Naive thymus-derived CD4-positive, alpha-beta T cell (primary cell): ENCODE measurements at places on chromosomes 12 and 14. TPM values are rescaled to one million over a fixed set of nuclear protein-coding genes. Genes with fewer than 3 reads are reported as not detected.

Gene ENO2
- polyA plus RNA-seq: 22.5 TPM

Gene GLT1D1
- polyA plus RNA-seq: not detected

Gene SIX6
- not detected for polyA plus RNA-seq

Gene HCAR3
- polyA plus RNA-seq: not detected

Gene RGS6
- not detected for polyA plus RNA-seq

Gene IL22
- polyA plus RNA-seq: not detected

Gene VASH1
- polyA plus RNA-seq: 0.54 TPM
